ENCODE measurements at places on chromosomes 16 and 17.

GRCh38 chr17:19288453-19288852, 51.3 kb downstream of the EPN2 start:
- DNase-seq = no peak

DNA sequence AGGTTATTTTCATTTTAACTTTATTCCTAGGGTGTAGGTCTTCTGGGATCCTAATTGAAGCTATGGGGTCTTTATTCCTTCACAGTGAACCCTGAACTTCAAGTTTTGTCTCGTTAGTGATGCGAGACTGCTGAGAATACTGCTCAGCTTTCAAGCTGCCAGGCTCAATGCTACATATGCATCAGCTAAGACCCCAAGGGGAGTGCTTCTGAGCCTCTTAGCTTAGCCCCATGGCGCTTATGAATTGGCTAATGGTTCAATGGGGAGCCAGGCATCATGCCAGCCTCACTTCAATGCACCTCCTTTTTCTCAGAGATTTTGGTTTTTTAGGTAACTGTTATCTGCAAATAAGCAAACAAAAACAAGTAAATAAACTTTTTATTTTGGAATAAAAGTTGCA, 94.1 kb upstream of the SIAH1 start:
- DNase-seq = no peak

- no peak for DNase-seq
Observed at GRCh38 chr17:34114174-34114573, 140.9 kb upstream of the CCL2 start.

DNA sequence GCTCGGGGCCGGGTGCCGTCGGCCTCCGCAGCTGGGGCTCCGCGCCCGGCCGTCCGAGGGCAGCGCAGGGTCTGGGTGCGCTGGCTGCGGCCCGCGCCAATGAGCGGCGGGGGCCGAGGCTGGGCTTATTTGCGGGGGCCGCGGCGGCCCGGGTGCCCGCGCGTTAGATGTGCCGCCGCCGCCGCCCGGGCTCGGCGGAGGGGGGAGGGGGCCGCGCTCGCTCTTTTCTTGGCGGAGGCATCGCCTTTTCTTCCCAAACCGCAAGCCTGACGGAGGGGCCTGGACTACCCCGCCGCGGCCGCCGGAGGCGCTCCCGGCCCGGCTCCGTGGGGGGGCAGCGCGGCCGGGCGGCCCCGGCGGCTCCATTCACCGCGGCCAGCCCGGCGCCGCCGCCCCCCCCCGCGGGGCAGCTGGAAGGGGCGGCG, at the start of gene NOTUM:
NOTUM (minus strand) TSS at position 101 of the 425 bp plus-strand sequence. CDS start 278 bp downstream, outside the sequence.
- no peak for DNase-seq

DNA sequence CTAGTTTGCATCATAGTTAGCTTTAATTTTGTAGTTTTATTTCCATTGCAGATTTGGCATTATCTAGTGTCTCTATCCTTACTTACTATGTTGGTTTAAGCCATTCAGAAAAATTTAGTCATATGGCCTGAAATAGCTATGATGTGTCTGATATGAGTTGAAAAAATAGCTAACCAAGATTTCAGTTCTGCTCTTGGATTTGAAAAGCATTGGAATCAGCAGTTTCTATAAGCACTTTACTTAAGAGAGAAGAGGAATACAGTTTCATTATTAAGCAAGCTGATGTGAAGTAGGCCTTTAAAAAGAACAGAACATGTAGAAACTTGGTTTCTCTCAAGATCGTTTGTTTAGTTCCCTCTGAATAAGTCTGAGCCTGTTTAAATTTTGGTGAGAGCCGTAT, 25.9 kb downstream of the LPCAT2 start:
- no peak for DNase-seq

- no peak for DNase-seq
Observed at GRCh38 chr16:79269211-79269863, 331.2 kb downstream of the MAF start.

GRCh38 chr17:63434951-63435571, 11.0 kb downstream of the CYB561 start:
- no peak for DNase-seq

- no peak for DNase-seq
Observed at GRCh38 chr16:70649300-70649699, 2.9 kb downstream of the IL34 start.

DNA sequence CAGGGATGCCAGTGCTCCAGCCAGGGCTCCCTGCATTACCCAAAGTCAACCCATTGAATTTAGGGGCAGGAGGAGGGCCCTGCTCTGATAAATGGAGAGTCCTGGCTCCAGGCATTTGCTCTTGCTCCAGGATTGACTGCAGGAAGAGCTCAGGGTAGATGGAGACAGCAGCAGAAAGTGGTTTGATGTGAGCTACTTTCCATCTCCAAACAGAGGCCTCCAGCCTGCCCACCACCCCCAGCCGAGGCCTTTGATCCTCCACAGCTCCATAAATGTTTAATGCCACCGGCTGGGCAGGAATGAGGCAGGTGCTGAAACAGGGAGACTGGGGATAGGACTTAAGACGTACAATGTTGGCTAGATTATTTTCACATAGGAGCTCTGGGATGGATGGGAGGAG, 4.3 kb upstream of the SEZ6 start:
- no peak for DNase-seq

DNA sequence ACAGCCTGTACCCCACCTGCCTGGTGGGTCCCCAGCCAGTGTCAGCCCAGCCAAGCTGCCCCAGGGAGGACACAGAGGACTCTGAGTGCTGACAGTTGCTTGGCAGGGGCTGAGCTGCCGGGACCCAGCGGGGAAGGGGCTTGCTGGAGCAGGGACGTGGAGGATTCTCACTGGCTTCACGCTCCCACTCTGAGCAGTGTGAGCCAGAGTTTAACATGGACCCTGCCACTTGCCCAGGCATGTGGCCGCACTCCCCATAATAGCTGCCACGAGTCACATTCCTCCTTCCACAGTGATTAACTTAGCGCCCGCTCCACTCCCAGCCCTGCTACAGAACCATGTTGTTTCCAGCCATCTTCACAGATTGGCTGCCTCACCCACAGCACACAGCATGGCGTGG, 31.2 kb downstream of the SREBF1 start:
- no peak for DNase-seq

- DNase-seq = no peak
Observed at GRCh38 chr17:55366020-55366481, 55.6 kb downstream of the MMD start.

DNA sequence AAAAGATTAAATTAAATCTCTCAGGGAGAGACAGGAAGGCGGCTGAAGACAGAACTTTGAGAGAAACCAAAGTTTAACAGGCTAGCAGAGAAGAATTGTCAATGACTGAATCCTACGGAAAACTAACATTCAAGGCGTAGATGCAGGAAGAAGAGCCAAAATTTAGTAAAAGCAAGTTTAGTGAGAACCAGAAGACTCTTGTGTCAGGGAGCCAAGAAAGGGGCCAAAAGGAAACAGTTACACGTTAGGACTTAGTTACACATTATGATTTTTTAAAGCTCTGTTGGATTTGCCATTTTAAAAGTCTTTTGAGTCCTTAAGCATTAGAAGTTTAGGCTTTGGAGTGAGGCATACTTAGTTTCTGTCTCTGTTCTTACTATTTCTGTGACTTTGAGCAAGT, 164.6 kb downstream of the CHD9 start:
- no peak for DNase-seq

GRCh38 chr16:79717333-79718137, 117.0 kb upstream of the MAF start:
- no peak for DNase-seq

DNA sequence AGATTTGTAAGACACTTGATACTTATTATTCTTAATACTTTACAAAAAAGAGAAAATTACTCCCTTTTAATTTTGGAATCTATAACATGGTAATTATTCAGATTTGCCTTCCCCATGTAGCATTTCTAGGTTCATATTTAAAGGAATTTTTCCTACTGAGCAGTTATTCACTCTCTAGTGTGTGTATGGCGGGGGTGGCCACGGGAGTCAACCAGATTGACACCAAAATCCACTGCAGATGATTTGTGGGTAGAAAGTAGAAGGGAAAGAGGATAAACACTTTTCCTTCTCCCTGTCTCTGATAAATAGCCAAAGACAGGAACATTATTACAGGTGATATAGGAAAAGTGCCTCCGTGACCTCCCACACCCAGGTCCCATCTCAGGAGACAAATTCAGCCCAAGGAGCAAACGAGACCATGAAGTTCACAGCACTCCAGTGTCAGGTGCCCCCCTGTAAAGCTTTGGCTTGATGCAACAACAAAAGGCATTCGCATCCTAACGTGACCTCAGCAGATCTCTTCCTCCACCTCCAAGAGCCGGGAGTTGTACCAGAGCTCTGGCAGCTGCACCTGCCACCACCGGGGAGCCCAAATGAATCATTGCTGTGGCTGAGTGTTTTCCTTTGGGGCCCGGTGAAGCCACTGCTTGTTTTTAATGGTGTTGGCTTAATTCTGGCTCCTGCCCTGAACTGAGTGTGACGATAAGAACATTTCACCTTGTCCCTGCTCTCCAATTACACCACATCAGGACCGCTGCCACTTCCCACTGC, 92.7 kb upstream of the NOL11 start:
- peak; percentile 41 for DNase-seq

DNA sequence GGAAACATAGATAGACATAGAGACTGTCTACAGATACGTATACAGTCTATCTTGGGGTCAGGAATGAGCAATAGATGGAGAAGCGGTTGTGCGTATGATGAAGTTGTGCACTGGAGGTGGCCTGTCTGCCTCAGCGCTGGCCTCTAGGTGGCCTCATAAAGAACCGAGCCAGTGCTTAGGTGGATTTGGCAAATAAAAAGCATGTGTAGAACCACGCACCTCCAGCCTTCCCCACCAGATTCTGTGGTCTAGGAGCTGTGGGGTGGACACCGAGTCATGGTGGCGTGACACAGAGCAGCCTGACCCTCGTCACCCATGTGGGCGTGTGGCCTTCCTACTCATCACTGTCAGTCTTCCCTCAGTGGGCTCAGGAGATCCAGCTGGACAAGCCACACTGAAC, 34.0 kb downstream of the PGS1 start:
- no peak for DNase-seq

- DNase-seq = no peak
Observed at GRCh38 chr17:28970879-28971278, 19.6 kb upstream of the PHF12 start.

DNA sequence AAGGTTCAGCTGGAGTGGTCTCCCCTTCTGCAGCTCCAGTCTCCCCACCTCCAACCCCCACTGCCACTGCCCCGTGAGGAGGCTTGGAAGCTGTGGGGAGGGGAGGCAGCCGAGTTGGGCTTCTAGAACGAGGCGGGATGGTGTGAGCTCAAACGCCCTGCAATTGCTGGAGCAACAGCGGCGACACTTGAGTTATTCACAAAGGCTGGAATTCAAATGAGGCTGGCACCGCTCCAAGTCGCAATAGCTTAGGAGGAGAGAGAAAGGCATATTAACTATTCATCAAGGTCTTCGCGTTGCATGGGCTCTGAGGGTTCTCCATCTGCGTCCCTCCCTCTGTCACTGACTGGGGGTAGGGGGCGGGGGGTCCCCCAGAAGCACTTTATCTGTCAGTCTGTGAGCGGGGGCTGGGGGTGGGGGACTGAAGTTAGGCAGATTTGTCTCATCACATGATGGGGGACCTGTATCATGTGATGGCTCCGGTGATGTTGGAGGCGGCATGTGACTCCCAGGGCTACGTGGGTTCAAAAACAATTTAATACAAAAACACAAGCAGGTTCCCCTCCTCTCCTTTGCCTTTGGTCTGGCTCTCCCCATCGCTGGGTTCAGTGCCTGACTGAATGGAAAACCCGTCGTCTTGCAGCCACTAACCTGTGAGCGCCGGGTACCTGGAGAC, 70.5 kb downstream of the RBBP6 start:
- peak; percentile 74 for DNase-seq

DNA sequence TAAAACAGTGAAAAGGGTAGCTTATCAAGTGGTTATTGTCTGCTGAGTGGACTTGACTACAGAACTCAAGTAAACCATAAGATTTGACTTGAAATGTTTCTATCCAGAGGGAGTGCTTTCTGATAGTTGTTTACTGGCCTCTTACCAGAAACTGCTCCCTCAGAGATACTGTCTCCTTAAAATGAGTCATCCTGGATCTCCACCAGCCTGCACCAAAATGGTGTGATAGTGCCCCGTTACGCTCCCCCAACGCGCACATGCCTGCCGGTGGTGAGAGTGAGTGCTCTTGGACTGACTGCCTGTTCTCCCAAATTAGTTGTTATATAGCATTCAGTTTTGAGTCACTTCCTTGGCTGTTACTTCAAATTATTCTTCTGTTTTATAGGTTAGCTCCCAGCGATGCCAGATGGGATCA, 22.9 kb downstream of the PRCD start:
- no peak for DNase-seq

- no peak for DNase-seq
Observed at GRCh38 chr17:41865596-41865893, 322 bp upstream of the KLHL11 start.

GRCh38 chr17:5585836-5586521, 1.7 kb upstream of the NLRP1 start:
- DNase-seq = peak; percentile 46

DNA sequence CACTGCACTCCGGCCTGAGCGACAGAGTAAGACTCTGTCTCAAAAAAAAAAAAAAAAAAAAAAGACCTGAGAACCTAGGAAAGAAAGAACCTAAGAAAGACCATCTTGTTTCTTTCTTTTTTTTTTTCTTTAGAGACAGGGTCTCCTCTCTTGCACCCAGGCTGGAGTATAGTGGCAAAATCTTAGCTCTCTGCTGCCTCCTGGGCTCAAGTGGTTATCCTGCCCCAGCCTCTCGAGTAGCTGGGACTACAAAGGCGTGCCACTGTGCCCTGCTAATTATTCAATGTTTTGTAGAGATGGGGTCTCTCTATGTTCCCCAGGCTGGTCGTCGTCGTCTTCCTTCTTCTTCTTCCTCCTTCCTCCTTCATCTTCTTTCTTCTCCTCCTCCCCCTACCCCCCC, 7.8 kb upstream of the BIRC5 start:
- DNase-seq = no peak

- DNase-seq = no peak
Observed at GRCh38 chr17:72967277-72967970, 125.1 kb downstream of the SLC39A11 start.

GRCh38 chr16:85586380-85587104, 26.6 kb upstream of the GSE1 start:
- DNase-seq = no peak

- DNase-seq = peak; percentile 42
Observed at GRCh38 chr17:19867079-19867328, 732 bp downstream of the ULK2 start.

GRCh38 chr16:27221576-27222248, 18.4 kb downstream of the KDM8 start:
- no peak for DNase-seq
